BJ (cell line): ENCODE measurements at places on chromosomes 2 and 18.

DNA sequence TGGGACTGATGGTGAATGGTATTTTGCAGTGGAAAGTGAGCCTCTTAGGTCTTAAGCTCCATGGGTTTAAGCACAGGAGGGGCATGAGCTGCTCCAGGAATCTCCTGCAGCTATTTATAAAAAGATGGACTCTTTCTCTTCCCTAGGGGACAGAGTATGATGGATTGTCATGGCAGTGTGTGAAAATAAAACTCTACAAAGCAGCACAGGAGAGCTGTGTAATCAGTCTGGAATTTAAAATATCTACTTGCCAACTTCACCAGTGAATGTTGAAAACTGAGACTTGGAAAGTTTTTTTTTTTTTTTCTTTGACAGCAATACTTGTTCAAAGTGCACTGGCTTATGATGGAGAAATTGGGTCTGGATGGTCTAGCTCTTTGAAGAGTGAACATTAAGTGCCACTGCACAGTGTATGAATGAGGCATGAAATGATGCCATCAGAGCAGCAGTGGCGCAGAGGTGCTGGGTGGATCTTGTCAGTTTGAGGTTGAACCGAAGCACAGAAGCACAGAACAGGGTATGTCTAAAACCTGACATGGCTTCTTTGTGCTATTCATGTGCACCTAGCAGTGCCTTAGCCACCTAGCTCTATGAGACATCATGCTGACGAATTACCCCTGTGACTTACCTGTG, 245.4 kb downstream of the PTPRM start:
- DNase-seq: peak; percentile 55

- no peak for DNase-seq
Measured at GRCh38 chr2:184067502-184067901, 530.8 kb upstream of the ZNF804A start.

- no peak for DNase-seq
Measured at GRCh38 chr18:79459946-79460480, 64.3 kb downstream of the NFATC1 start.

GRCh38 chr2:196112418-196113034, 43.9 kb upstream of the DNAH7 start:
- no peak for DNase-seq

GRCh38 chr2:196336715-196337114, 165.3 kb upstream of the STK17B start:
- DNase-seq: no peak

DNA sequence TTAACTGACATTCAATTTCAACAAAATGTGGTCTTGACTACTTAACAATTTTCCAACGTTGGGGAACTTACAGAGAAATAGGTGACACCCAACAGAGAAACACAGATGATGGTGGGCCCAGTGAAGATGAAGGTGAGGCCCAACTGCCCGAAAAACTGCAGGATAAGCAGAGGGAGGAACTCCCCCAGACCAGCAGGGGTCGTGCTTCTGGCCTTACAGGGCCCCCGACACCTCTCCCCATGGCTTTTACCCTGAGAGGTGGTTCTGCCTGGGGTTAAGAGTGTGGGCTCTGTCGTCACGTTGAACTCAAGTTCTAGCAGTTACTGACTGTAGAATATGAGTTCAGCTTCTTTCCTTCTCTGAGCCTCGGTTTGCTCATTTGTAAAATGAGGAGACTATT, 119.5 kb upstream of the SMIM21 start:
- no peak for DNase-seq

DNA sequence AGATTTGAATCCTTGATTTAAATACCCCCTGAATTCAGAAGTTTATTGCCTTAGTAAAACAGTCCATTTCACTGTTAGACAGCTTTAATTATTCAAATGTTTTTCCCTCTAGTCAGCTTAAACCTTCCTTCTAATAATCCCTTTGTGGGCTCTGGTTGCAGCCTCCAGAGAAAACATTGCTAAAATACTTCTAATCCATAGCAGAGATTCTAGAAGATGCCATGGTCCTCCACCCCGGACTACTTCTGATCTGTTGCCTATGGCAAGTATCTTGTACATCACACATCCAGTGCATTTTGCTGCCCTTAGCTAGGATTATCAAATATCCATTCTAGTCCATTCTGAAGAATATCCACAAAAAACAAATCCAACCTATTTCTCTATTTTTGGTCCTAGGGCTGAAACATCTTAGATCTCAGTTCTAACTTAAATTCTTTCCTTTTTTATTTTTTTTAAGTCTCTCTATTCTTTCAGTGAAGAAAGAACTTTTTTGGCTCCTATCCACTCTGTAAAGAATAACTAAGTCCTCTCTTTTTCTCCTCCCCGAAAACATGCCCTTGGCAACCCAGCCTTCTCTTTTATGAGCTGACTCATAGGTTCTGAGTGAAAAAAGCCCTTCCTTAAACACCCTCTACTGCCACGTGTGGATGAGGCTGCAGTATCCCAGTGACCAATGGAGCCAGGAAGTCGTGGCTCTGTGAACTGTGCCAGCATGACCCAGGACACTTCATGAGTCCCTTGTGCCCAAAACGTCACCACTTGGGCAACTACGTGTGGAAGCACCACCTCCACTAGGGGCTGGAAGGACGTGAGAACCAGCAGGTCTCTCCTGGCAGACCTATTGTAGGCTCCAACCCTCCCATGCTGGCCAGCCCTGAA, 349.8 kb downstream of the TNS1 start:
- peak; percentile 95 for DNase-seq
